ENCODE measurements at places on chromosomes 1 and 21. TPM values are rescaled to one million over a fixed set of nuclear protein-coding genes. Genes with fewer than 3 reads are reported as not detected.

Gene PKP1
- polyA plus RNA-seq: 4.3 TPM

Gene ENAH
- polyA plus RNA-seq: 21.5 TPM

Gene FNDC10
- 2.5 TPM for polyA plus RNA-seq

Gene TNFSF4
- 0.59 TPM for polyA plus RNA-seq

Gene NUF2
- polyA plus RNA-seq: 3.0 TPM

DNA sequence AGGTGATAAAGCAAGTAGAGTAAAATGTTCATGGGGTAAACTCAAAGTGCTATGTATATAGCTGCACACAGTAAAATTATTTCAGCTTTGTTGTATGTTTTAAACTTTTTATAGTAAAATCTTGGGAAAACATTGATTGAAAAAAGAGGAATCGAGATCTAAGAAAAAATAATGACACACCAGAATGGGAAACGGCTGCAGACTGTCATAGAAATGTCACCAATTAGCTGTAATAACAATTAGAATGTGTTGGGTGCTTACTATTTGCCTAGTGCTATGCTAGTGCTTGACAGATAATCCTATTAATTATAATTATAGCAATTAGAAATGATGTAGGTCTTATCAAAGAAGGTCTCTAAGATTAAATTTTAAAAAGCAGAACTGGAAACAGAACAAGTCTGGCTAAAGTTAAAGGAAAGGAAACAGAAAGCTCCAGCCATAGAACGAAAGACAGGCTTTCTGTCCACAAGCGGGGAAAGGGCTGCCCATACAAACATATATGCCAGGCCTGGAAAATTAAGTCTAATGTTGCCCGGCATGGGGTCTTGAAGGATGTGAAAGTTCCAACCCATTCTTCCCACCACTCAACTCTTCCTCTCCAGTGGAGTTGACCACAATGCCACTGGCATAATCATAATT, 5.0 kb downstream of the PCNX2 start:
- H3K4me3 ChIP-seq: no peak overlapping the region
- H3K36me3 ChIP-seq: no peaks in the 10 kb centered on the region
- H3K27ac ChIP-seq: no peak overlapping the region
- no peak for DNase-seq

DNA sequence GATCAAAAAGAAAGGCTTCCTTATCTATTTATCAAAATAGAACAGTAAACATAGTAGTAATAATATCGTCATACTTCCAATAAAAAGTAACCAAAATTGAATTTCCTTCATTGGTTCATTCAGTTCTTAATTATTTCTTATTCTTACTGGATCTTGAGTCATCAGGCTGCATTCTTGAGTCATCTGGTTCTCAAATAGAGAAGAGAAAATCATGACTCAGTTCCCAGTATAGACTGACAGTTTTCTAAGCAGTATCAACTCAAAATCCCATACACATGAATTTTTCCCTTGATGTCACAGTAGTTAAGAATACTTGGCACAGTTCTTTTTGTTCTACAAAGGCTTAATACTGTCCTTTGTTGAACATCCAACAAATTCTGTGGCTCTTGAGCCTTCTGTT, 626.9 kb upstream of the ADGRL4 start:
- no peak for DNase-seq
- H3K27me3 ChIP-seq: no peaks in the 10 kb centered on the region
- no peak overlapping the region for H3K4me3 ChIP-seq
- H3K36me3 ChIP-seq: no peaks in the 10 kb centered on the region

- H3K27ac ChIP-seq: no peak overlapping the region
- no peaks in the 10 kb centered on the region for H3K27me3 ChIP-seq
- H3K36me3 ChIP-seq: no peaks in the 10 kb centered on the region
- DNase-seq: no peak
- H3K4me3 ChIP-seq: no peak overlapping the region
Measured at GRCh38 chr21:40191616-40192015, 324.4 kb downstream of the PCP4 start.

DNA sequence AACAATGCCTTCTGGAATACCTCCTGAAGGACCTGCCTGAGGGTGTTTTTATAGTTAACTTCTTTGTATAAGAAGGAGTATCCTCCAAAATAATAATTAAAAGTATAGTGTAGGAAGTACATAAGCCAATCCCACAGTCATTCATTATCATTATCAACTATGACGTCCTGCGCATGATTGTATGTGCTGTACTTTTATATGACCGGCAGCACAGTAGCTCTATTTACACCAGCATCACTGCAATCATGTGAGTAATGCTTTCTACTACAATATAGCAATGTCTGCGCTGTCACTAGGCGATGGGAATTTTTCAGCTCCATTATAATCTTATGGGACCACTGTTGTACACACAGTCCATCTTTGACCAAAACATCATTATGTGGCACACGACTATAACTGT, 72.0 kb downstream of the BEND5 start:
- H3K4me1 ChIP-seq: no peaks in the 10 kb centered on the region
- H3K4me3 ChIP-seq: no peak overlapping the region
- no peak overlapping the region for H3K27ac ChIP-seq
- H3K36me3 ChIP-seq: no peaks in the 10 kb centered on the region
- DNase-seq: no peak
- H3K27me3 ChIP-seq: no peaks in the 10 kb centered on the region

DNA sequence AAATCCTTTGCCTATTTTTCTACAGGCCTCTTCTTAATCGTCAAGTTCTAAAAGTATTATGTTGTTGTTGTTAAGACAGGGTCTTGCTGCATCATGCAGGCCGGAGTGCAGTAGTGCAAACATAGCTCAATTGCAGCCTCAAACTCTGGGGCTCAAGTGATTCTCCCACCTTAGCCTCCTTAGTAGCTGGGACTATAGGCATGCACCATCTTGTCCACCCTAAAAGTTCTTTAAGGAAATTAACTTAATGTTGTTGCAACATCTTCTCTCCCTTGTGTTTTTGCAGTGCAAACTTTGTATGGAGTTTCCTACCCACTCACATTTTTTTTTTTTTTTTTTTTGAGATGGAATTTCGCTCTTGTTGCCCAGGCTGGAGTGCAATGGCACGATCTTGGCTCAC, 4.1 kb upstream of the VHLL start:
- no peak overlapping the region for H3K4me3 ChIP-seq
- H3K27ac ChIP-seq: no peak overlapping the region

DNA sequence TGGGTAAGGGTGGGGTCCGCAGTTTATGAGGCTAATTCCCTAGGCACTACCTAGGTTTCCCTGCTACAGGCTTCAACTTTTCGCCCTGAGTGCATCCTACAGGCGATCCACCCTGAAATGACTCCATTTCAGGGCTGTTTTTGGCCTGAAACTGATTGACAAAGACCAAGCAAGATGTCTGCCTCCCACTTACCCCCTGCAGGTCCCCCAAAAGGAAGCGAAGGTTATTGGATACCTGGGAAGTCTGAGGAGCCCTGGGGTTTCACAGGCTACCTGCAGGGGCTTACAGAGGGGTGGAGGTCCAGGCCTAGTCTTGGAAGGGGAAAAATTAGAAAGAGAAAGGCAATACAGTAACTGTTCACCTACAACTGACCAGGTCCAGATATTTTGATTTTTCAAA, 3.3 kb upstream of the TBX15 start:
- no peak for DNase-seq
- no peaks in the 10 kb centered on the region for H3K36me3 ChIP-seq
- peaks cover 22% of the 10 kb centered on the region for H3K27me3 ChIP-seq
- no peaks in the 10 kb centered on the region for H3K4me1 ChIP-seq
- H3K27ac ChIP-seq: no peak overlapping the region

- no peaks in the 10 kb centered on the region for H3K36me3 ChIP-seq
- H3K4me3 ChIP-seq: no peak overlapping the region
- no peaks in the 10 kb centered on the region for H3K4me1 ChIP-seq
- no peak overlapping the region for H3K27ac ChIP-seq
- no peaks in the 10 kb centered on the region for H3K27me3 ChIP-seq
Measured at GRCh38 chr21:42089093-42089631, 18.0 kb downstream of the UMODL1 start.

DNA sequence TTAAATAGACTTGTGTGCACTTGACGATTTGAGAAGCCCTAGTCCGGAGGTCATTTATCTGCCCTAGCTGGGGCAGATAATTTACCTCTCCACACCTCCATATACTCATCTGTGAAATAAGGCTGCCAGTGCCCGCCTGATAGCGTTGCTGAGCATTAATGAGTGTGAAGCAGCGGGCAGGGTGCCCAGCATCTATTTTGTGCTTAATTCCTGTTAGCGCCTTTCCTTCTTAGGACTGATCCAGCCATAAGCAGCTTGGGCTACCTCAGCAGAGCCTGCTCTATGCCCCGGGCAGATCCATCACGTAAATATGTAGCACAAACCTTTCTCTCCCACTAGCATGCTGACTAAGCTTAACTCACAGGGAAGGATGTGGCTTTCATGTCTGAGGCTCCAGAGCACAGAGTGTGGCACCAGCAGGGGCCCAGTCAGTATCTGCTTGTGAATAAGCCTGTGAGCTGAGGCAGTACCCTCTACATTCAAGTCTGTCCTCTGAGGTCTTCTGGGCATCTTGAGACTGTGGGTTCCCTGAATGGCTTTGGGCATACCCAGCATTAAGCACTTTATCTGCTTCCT, 21.5 kb upstream of the RNF187 start:
- H3K27me3 ChIP-seq: peaks cover 14% of the 10 kb centered on the region
- no peaks in the 10 kb centered on the region for H3K4me1 ChIP-seq
- H3K36me3 ChIP-seq: no peaks in the 10 kb centered on the region

DNA sequence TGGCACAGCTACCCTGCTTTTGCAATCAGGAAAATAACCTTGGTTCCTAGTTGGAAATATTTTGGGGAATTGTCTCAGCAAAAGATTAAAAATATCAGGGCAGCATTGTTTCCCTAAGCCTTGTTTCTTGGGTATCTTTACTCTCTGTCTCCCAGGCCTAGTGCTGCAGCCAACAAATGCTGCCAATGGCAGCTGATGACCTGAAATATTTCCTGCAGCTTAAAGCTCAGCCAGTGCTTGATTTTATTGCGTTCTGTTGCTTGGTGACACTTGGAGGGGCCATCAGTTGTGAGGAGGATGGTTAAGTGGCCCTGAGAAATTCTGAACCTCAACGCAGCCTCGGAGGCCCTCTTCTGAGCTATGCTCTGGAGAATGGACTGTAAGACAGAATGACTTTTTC, 59.4 kb upstream of the B3GALT5 start:
- DNase-seq: no peak
- H3K27ac ChIP-seq: no peak overlapping the region
- peaks cover 2% of the 10 kb centered on the region for H3K4me1 ChIP-seq

DNA sequence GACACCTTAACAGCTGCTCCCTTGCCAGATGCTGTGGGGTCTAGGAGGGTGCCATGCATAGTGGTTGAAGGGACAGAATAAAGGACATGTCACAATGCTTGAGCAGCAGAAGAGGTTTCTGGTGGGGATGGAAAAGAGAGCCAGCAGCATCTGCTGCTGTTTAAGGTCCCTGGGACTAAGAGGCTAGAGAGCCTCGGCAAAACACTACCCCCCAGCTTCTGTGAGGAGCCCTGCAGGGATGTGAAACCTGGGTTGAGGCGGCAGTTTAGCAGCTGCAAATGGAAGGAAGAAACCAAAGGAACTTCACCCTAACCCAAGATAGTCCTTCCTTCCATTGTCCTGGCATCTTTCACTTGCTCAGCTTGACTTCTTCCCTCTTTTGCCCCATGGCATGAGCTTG, 39.4 kb downstream of the PLXNA2 start:
- no peak for DNase-seq
- H3K36me3 ChIP-seq: peaks cover 20% of the 10 kb centered on the region
- peak overlapping the region; percentile 50 for H3K27ac ChIP-seq
- peaks cover 51% of the 10 kb centered on the region for H3K4me1 ChIP-seq
- H3K4me3 ChIP-seq: no peak overlapping the region

Measured in lung (tissue), 17 donors.